ENCODE measurements at places on chromosomes 1 and 21.

- no peak for DNase-seq
Measured at GRCh38 chr1:42334240-42335049, 590 bp downstream of the FOXJ3 start.

- no peak for DNase-seq
Measured at GRCh38 chr1:62335656-62336055, 16.4 kb upstream of the KANK4 start.

GRCh38 chr1:59520827-59521418 lies 224.0 kb downstream of the FGGY start:
- no peak for DNase-seq

DNA sequence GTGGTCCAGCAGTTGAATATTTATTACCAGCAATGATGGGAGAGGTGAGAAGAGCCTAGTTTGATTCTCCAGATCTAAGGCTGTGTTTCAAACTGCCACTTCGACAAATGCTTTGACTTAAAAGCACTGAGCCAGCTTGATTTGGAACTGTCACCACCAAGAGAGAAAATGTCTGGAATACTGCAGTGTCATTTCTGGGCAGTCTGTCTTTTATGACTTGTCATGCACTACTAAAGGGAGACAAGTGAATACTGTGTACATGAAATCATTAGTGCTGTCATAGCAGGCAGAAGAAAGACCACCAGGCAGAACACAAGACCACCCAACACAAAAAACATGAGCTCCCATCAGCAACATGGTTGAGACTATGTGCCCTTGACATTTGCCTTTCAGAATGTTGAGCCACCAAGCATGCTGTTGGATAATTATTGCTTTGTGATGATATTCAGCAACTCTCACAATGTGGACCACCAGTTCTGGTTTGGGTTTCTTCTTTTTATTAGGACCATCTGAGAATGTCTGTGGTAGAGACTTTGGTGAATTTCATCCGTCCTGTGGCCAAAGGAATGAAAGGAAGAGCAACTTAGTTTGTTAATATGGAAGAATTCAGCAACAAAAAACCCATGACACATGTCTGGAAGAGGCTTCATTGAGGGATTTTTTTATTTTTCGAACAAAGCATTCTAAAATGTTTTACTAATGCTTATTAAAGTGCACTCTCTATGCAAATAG lies 125.8 kb downstream of the NTMT2 start:
- DNase-seq: no peak

DNA sequence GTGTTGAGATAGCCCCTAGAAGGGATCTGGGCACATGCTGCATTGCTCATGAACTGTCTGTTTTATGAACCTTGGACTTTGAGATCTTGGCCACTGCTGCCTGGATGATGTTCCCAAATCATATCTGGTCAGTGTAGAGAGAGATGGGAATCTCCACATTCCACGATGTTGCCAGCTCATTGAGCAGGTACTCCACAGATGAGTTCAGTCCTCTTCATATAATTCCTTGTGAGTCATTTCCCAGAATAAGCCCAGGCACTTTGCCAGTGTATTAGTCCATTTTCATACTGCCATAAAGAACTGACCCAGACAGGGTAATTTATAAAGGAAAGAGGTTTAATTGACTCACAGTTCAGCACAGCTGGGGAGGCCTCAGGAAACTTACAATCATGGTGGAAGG lies 254.0 kb upstream of the RUNX1 start:
- DNase-seq: no peak

GRCh38 chr1:21933397-21934248 lies 3.5 kb downstream of the HSPG2 start:
- DNase-seq: no peak

DNA sequence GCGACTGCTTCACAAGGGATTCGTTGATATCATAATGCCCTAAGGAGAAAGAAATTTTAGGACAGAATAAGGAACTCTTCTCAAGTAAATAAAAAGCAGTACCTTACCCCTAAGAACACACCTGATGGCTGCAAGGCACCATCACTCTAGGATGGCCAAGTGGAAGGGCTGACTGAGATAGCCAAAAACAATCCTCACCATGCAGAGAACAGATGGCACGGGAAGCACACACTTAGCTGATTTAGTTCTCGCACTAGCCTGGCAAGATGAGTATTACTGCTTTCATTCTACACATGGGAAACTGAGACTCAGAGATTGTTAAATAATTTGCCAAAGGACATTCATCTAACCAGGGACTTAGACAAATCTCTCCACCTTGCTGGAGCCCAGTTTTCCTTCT lies 43.8 kb downstream of the STPG1 start:
- DNase-seq: no peak

GRCh38 chr1:61012341-61012761 lies 70.0 kb upstream of the NFIA start:
- no peak for DNase-seq

GRCh38 chr1:117675907-117676430 lies 70.1 kb downstream of the TENT5C start:
- DNase-seq: no peak

- no peak for DNase-seq
Measured at GRCh38 chr1:223123011-223123610, 19.9 kb downstream of the TLR5 start.

- DNase-seq: no peak
Measured at GRCh38 chr1:22691031-22691753, 19.4 kb upstream of the EPHB2 start.

GRCh38 chr1:152112101-152112884 lies 3.0 kb downstream of the TCHH start:
- no peak for DNase-seq

DNA sequence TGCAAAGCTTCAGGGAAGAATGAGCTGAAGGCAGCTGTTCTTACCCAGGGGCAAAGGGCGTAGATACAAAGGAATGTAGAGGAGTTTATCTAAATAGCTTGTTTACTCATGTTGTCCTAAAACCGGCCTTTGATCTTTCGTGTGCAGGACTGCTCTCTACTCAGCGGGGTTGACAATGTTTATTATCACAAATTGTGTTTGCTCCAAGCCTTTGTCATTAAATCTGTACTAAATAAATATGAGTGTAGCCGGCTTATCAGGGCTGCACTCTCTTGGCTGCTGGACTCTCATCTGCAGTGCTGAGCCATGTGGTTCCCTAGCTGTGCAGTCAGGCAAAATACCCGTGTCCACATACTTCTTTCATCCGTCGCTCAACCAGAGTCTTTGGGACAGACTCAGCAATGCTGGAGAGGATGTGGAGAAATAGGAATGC lies 199.0 kb downstream of the LBR start:
- DNase-seq: no peak

GRCh38 chr21:36466061-36466511 lies 13.8 kb downstream of the CLDN14 start:
- no peak for DNase-seq

DNA sequence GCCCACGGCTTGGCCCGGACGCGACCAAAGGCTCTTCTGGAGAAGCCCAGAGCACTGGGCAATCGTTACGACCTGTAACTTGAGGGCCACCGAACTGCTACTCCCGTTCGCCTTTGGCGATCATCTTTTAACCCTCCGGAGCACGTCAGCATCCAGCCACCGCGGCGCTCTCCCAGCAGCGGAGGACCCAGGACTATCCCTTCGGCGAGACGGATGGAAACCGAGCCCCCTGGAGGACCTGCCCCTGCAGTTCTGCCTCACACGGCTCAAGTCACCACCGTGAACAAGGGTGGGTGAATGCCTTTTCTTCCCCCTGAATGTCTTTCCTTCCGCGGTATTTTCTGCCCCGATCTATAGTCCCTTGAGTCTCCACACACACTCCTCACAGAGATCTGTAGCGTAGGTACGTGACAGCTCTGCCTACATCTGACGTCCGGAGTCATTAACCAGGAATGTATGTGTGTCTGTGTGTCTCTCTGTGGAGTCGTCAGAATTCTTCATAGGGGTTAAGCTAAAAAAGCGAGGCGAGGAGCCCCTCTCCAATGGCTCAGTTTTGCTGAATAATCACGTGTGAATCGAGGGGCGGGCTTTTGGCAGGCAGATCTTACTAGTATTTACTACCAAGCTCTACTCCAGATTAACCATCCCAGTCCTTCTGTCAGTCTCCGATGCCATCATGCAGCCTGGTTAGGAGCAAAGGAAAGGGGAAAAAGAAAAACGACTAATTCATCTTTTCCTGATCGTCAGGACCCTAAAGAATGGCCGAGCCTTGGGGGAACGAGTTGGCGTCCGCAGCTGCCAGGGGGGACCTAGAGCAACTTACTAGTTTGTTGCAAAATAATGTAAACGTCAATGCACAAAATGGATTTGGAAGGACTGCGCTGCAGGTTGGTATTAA lies at the start of gene CDKN2C:
Gene CDKN2C (plus strand): TSS at position 635 of the 898 bp plus-strand sequence. CDS start 124 bp downstream, at position 759.
- DNase-seq: no peak

- no peak for DNase-seq
Measured at GRCh38 chr21:45085700-45086099, 11.3 kb downstream of the ADARB1 start.

DNA sequence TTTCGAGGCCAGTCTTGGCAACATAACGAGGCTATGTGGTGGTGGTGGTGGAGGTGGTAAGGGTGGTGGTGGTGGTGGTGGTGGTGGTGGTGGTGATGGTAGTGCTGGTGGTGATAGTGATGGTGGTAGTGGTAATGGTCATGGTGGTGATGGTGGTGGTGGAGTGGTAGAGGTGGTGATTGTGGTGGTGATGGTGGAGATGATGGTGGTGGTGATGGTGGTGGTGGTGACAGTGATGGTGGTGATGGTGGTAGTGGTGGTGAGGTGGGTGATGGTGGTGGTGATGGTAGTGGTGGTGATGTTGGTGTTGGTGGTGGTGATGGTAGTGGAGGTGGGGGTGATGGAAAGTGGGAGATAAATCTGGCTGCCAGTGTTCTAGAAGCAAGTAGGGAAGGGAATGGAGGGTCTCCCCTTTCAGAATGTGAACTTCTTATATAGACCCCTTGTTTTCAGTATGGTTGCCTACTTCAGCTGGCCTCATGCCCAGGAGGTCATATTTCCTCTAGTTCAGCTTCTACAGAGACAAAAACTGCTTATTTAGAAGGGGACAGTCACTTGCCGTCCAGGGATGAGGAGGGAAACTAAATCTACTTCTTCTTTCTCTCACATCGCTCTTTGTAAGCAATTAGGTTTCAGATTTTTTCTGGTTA lies 27.5 kb downstream of the SH3BGR start:
- no peak for DNase-seq

- no peak for DNase-seq
Measured at GRCh38 chr1:91148641-91149069, 126.8 kb upstream of the ZNF644 start.

- DNase-seq: no peak
Measured at GRCh38 chr1:209789245-209789644, 4.9 kb upstream of the C1orf74 start.

DNA sequence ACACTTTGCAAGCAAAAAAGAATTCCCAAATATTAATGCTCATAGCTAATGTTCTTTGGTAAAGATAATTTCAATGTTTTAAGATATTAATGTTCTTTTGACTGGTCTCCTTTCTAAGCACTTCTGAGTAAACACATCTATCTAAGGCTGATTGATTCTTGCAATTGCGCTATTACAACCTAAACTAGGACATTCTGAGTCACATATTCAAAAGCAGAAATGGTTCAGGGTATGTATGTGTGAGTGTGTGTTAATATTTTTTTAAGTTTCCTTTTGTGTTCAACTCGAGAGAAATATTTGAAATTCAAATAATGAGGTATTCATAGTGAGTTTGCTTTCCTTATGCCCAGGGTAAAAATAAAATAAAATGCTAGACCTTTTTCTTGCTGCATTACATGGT lies 203.6 kb upstream of the GRIK3 start:
- DNase-seq: no peak

DNA sequence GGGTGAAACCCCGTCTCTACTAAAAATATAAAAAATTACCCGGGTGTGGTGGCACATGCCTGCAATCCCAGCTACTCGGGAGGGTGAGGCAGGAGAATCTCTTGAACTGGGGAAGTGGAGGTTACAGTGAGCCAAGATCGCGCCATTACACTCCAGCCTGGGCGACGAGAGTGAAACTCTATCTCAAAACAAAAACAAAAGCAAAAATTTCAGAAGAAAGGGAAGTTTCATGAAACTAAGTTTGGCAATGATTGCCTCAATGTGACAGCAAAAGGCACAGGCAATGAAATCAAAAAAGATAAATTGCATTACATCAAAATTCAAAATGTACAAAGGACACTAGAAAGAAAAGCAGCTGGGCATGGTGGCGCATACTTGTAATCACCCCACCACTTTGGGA lies 40.1 kb downstream of the BTF3L4 start:
- no peak for DNase-seq

GRCh38 chr1:207251066-207251465 lies 70.4 kb upstream of the CD55 start:
- DNase-seq: no peak

DNA sequence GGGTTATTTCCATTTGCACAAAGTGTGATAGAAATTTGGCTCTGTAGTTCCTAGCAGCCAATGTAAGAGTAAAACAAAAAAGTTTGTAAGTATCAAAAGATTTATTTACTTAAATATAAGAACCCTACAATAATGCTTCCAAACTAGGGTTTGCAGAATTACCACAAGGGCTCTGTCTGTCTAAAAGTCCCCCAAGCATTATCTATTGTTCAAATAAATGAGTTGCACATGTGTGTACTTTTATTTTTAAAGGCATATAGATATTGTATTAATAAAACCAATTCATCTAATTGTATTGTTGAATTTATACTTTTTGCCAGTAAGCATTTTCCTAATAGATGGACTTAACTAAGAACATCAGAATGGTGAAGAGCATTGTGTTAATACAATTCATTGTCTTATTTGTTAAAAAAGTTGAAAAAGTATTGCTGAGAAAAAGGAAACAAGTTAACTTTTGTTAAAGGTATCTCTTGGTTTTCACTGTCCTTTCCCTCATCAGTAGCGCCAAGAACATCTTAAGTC lies 863 bp upstream of the PTPRC start:
- DNase-seq: no peak

DNA sequence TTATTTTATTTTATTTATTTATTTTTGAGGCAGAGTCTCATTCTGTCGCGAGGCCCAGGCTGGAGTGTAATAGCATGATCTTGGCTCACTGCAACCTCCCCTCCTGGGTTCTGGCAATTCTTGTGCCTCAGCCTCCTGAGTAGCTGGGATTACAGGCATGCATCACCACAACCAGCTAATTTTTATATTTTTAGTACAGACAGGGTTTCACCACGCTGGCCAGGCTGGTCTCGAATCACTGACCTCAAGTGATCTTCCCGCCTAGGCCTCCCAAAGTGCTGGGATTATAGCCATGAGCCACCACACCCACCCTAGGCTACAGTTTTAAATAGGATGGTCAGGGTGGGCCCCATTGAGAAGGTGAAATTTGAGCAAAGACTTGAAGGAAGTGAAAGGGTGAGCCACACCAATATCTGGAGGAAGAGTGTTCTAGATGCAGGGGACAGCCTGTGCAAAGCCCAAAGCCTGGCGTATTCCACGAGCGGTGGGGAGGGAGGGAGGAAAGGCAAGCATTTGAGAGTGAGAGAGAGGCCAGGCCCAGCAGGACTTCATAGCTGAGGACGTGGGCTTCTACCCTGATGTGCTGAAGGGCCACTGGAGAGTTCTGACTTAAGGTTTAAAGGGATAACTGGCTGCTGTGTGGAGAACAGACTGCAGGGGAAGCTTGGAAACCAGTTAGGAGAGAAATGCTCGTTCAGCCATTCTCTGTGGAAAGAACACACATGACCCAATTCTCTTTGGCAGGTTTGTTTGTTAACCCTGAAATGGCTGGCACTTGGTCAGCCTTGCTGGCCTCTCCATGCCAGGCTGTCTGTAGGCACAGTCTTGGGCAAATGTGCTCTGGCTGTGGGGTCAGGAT lies 62.6 kb upstream of the FAM20B start:
- no peak for DNase-seq

Data from stimulated activated CD4-positive, alpha-beta T cell treated with anti-CD3 and anti-CD28 coated beads, Interleukin-1b, Interleukin-23, amount 100 ng/mL, for 4 hours (primary cell).